ENCODE measurements at places on chromosomes 4 and X.

GRCh38 chr4:138188406-138189084 lies 53.6 kb downstream of the SLC7A11 start:
- DNase-seq = no peak

DNA sequence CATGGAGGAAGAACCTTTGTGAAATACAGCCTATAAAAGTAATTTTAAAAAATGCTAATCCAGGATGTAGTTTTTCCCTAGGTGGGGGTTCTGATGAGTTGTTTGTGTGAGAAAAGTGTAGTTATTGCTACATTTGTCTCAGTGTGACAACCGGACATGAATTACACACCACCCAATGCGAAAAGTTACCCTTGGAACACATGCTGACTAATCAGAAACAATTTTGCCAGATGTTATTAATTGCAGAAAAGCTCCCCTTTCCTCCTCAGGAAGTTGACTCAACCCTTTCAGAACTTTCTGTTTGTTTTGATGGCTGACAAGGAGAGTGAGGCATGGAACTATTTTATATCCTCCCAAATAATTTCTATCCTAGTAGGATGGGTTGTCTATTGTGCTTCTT lies 38.1 kb upstream of the EDA2R start:
- no peak for DNase-seq

GRCh38 chrX:2696698-2697215 lies 5.7 kb downstream of the CD99 start:
- DNase-seq = no peak

DNA sequence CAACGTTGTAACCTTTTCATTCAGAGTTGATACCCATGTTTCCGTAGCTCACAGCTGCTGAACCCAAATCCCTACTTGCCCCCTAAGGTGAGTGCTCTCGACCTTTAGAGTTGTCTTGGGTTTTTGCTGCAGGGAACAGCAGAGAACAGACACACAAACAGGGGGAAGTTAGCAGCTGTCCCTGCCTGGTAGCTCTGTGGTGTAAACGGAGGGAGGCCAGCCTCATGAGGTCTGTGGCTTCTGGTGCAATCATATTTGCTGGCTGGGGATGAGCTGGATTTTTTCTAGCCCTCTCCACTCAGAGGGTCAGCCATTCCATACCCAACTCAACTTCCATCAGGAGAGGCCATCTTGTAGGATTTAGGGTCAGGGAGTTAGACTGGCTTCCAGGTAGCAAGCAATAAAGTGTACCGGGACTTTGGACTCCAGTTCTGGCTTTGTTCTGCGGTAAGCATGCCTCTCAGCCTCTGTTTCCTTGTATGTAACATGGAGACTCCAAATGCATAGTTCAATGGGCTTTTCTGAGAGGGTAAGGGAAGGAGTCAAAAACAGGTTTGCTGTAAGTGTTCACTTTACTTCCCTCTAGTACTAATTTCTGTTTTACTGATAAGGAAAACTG lies 218.9 kb downstream of the MID1IP1 start:
- no peak for DNase-seq

DNA sequence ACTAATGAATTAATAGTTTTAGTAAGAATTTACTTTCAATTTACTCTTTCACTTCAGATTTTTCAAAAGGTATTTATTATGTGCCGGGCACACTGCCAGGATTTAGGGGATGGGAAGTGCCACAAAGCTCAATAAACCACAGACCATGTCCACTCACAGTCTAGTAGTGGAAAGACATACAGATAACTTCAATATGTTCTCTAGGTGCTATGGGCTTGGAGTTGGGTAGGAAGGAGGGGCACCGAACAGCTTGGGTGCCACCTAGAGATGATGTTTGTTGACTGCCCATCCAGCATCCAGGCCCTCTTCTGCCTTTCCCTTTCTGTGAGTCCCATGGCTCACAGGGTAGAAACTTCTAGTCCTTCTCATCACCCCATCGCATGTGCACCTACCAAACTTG lies 17.8 kb downstream of the MFAP3L start:
- no peak for DNase-seq

- no peak for DNase-seq
Observed at GRCh38 chrX:102846544-102847236, 90.4 kb upstream of the RAB40AL start.
